ENCODE measurements at places on chromosomes 12 and 14.

DNA sequence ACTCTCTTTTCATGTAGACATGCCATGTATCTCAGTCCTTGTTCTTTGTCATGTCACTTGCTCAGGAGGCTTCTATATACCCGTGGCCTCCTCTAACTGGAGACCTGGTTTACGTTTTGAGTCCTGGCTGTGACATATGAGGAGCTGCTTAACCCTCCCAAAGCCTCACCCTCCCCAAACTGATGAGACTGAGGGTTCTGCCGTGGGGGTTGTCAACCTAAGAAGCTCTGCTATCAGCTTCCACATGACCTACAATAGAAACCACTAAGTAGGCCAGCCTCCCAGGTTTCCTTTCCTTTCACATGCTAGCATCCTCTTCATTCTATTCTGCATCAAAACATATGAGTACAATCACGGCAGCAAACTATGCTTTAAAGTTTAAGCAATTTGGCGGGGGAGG is 76.8 kb upstream of the WSCD2 start:
- DNase-seq, result no peak

- DNase-seq, result peak; percentile 88
These were observed 902 bp downstream of the TMPO start for GRCh38 chr12:98516111-98516873.

- DNase-seq, result no peak
These were observed 405.7 kb downstream of the TRHDE start for GRCh38 chr12:72677846-72678245.

DNA sequence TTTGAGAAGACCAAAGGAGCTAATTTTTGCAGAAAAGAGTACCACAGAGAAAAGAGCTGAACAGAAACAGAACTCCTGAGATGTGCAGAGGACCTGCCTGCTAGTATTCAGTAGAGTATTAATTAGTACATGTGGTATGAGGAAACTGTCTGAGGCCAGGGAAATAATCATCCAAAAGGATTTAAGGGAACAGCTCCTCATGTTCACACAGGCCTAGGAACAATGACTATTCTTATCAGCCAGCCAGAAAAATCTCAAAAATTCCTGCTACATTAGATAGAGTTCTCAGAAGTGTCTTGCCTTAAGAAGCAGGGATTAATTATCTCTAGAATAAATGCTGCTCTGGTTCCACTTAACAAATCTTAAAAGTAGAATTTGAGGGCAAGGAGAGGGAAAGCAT is 36.4 kb downstream of the PKP2 start:
- DNase-seq, result no peak

DNA sequence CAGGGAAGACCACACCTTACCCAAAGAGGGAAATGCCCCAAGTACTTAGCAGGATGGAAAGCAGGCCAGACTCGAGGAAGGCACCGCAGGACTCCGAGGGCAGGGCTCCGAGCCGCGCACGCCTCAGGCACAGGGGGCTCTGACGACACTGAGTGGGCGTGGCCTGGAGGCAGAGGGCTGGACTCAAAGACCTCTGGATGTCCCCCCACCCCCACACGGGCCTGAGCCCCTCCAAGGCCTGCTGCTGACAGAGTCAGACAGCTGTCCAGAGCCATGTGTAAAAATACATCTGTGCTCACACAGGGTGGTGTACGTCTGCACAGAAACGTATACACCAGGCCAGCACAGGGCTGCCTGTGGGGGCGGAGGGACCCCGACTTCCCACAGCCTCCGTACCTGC is 1.4 kb downstream of the AKT1 start:
- DNase-seq, result peak; percentile 58

GRCh38 chr14:103123634-103124500 is 606 bp downstream of the TNFAIP2 start:
- DNase-seq, result no peak

DNA sequence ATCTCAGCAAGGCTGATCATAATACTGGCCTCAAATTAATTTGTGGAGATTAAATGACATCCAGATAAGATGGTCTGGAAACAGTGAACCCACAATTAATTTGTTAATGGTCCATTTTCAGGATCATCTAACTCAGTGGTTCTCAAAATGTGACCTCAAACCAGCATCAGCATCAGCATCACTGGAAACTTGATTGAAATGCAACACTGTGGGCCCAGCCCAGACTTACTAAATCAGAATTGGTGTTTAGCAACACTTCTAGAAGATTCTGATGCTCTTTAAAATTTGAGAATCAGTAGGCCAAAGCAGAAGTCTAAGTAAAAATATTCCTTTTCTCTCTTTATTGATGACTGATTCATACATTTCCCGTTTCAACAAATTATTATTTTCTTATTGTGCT is 10.7 kb upstream of the KRT82 start:
- DNase-seq, result no peak

DNA sequence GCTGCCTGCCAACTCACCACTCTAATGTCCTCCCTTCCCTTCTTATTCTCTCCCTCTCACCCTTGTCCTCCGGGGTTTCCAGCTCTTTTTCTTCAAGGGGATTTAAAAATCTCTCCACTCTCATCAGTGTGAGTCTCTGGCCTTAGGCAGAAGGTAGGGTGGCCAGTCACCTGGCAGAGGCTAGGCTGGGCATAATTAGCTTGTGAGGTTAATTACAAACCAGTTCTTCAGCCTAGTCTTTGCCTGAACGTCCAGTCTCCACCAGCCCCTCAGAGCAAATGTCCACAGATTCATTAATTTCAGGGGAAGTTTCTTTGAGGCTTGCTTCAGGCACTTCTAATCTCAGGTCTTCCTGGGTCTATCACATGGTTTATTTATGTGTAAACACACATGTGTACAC is 6.7 kb downstream of the KRT7 start:
- no peak for DNase-seq

GRCh38 chr14:101590616-101591015 is 29.3 kb downstream of the DIO3 start:
- no peak for DNase-seq

DNA sequence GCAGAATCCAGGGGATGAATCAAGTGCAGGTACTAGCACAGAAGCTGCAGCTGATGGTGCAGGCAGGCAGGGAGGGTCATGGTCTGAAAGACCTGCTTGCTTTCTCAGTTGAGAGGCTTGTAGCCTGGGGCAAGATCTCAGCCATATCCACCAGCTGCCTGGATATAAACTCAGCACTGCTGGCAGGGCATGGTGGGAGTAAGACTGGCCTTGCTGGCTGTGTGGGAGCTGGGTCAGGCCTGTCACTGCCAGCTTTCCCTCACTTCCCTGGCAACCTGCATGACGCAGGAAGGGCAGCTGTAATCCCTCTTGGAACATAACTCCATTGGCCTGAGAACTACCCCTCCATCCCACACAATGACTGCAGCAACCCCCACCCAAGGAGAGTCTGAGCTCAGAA is 230.1 kb downstream of the ANO6 start:
- DNase-seq, result no peak

GRCh38 chr14:39492267-39492666 is 60.0 kb upstream of the FBXO33 start:
- peak; percentile 91 for DNase-seq

- DNase-seq, result peak; percentile 72
These were observed 100.5 kb upstream of the SLC38A2 start for GRCh38 chr12:46472893-46473633.

DNA sequence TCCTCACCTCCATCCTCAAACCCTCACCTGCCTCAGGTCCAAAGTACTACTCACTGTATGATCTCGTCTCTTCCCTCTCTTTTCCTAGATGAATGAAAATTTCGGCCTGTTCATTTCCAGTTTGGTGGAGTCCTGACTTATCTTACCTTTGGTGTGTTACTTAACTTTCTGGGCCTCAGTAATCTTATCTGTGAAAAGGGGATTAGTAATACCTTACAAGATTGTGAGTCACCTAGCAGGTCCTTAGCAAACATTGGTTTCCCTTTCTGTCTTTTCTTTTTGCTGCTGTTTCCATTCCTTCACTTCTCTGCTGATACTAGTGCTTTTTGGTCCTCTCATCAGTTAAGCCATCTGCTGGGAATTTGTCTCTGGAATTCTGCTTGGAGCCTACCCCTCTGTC is 52.8 kb downstream of the AKAP6 start:
- DNase-seq, result no peak

- DNase-seq, result no peak
These were observed 349.8 kb downstream of the IPO8 start for GRCh38 chr12:30345744-30346471.

GRCh38 chr12:64419696-64420095 is 15.5 kb downstream of the XPOT start:
- no peak for DNase-seq

GRCh38 chr12:21851151-21851550 is 76.6 kb upstream of the KCNJ8 start:
- DNase-seq, result no peak

DNA sequence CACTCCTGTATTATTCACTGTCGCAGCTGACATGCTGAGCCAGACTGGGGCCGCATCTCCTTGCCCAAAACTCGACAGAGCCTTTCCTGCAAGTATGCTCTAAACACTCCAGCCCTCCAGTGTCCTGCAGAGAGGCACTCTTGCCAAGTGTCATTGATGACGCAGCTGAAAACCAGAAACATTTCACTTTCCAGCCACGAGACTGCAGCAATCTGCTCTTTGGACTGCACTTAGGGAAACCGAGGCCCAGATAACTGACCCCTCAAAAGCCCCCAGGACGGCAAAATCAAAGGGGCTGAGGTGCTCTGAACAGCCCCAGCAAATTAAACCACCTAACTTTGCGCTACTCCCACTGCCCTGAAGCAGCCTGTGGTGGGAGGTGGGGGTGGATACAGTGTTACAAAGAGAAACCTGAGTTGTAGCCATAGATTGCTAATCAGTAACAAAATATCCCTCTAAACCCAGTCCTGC is 2.6 kb downstream of the CCDC85C start:
- DNase-seq, result no peak

DNA sequence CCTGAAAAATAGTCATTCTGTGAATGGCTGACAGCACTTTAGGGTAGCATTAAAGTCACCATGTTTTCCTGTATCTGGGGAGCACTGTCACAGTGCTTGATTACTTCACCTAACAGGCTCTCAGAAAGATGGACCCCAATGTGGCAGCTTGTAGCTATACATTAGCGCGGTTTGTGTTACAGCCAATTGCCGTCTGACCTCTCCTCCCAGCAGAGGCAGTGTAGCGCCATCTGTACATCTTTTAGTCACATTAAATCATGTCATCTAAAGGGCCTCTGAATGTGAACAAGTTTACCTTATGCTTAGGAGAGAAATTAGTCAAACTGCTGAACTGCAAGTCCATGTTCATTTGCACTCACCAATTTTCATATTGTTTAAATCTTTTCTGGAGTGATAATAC is 113.7 kb downstream of the LMO3 start:
- DNase-seq, result no peak

DNA sequence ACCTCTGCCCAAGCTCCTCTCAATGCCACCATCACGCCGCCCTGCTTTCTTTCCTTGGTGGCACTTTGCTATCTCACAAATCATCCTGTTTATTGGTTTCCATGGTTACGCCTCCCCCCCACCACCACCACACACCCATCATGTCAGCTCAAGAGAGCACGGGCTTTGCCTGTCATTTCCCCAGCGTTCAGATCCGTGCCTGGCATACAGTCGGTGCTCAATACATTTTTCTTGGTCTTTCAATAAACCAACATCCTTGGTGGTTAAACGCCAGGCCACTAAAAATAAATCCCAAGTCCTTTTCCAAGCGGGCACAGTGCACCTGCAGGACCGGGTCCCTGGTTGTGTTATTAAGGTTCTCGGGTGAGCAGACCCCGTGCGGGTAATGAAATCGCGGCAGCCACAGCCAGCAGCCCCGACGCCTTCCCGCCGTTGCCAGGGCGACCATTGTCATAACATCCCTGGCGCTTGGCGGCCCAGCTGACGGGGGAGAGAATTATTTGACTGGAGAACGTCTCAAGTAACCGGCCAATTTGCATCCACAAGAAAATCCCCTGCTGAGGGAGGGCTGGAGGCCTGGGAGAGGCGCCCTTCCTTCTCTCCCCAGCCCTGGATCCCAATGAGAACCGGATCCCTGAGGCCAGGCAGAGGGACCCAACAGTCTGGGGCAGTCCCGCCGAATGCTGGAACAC is 92.9 kb downstream of the KSR2 start:
- peak; percentile 28 for DNase-seq

- peak; percentile 62 for DNase-seq
These were observed 301.1 kb downstream of the DUSP6 start for GRCh38 chr12:89051065-89051677.

DNA sequence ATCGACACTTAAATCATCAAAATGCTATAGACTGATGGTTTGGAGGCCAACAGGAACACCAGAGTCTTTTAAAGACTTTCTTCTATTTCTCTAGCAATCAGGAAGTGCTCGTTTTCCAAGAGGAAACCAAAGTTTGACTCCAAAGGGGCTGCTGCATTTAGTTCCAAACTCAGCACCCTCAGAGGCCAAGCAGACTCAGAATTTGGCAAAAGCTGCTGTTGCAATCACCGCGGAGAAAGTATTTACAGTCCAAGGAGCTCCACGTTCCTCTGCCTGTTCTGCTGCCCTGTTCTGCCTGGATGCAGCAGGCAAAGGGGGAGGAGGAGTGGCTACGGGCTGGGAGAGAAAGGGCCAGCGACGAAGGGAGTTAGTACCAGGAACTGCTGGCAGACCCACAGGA is 325.1 kb downstream of the BCL11B start:
- peak; percentile 65 for DNase-seq

DNA sequence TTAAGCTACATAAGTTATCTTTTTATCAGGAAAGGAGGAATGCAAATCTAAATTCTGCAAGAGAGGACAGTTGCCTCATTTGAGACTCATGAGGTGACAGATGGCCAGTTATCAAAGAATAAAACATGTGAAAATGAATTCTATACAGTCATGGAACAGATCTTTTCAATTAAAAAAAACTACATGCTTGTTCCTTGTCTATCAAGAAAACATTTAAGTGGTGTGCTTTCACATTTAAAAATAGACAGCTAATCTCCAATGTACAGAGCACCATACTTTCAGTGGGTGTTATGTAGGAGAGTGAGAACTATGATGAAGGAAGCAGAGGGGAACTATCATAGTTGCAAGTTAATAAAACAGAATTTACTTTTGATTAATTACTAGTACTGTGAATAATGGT is 76.7 kb upstream of the TTC7B start:
- DNase-seq, result no peak

DNA sequence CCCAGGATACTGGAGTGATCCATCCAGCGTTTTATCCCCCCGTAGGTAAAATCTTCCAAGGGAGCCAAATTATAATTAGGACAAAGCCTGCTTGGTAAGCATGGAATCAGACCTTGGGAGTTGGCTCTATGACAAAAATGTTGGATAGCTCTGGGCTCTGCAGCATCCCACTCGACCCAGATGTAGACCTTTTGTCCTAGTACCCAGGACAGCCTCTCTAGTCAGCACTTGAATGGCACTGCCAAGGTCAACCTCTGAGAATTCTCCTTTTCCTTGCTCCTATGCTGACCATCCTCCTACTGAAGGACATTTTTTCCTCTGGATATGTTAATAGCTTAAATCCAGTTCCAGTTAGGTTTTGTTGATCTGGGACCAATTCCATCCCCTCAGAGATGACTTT is 104.7 kb upstream of the SLC35F4 start:
- DNase-seq, result no peak

DNA sequence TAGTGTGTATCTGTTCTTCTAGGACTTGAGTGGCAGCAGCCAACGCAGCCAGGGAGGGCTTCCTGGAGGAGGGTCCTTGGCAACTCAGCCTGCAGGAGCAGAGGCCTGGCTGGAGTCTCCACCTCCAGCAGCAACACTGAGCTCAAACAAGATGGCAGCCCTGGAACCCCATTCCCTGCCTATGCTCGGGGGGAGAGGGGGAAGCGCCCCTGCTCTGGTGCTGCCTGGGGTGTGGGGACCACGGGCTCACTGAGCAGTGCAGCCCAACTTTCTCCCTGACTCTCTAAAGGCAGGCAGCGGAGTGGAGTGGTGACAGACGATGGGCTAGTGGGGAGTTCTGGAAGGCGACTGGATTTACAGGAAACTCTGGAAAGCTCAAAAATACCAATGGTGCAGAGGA is 160.7 kb downstream of the CALM1 start:
- DNase-seq, result no peak
